Activated CD4-positive, alpha-beta T cell treated with anti-CD3 and anti-CD28 coated beads for 36 hours (primary cell): ENCODE measurements at places on chromosomes 2 and 18.
A peak's percentile ranks its signal among the peaks of the same experiment; 100 is the strongest.

- no peak for DNase-seq
- no peak overlapping the region for H3K4me3 ChIP-seq
- H3K4me1 ChIP-seq = peaks cover 10% of the 10 kb centered on the region
- H3K36me3 ChIP-seq = peaks cover 11% of the 10 kb centered on the region
Measured at GRCh38 chr2:60958361-60958760, 59.2 kb upstream of the PEX13 start.

DNA sequence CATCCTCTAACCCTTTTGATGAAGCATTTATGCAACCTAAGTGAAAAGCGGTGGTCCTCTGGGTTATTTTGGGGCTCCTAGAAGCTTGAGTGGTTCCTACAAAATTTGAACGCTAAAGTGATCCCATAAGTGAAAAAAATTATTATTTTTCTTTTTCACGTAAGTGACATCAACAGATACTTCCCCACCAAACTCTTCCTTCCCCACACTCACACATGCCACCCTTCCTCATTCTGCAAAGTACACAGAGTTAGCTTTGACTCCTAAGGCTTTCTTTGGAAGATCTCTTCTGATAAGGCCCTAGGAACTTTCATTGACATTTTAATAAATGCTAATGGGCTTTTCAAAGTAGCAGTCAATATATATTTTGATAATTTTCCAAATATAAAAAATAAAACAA, 109.7 kb downstream of the DOCK10 start:
- H3K27me3 ChIP-seq = no peaks in the 10 kb centered on the region
- no peak for DNase-seq
- H3K4me1 ChIP-seq = peaks cover 96% of the 10 kb centered on the region
- peaks cover 72% of the 10 kb centered on the region for H3K36me3 ChIP-seq

DNA sequence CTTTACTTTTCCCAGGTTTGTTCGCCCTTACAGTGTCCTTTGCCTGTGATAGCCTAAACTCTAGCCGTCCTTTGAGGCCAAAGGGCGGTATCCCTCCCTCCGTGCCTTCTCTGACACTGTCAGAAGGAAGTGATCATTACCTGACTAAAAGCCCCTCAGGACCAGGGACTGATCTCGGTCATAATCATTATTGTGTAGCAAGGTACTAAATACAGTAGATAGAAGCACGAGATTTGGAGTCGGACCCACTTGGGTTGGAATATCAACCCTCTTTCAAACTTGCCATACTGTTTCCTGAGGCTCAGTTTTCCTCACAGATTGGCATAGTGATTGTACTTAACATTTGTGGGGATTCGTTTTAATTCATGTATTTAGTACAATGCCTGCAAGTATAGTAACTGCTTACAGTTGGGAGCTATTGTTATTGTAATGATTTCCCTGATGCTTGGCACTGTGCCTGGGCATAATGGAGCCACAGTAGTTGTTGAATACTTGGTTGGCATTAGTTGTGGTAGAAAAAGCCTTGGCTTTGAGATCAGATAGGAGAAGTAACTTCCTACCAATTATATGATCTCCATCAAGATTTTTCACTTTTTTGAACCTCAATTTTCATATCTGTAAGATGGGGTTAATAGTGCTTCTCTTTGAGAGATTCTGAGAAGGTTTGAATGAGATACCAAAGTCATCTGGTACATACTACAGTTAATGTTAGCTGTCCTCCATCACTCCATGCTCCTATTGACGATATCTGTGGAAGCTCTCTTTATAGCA, 836 bp downstream of the STK11IP start:
- peak overlapping the region; percentile 82 for H3K4me3 ChIP-seq
- no peak for DNase-seq
- no peaks in the 10 kb centered on the region for H3K27me3 ChIP-seq

GRCh38 chr2:71460595-71461303, 7.4 kb downstream of the DYSF start:
- no peak overlapping the region for H3K27ac ChIP-seq
- H3K27me3 ChIP-seq = peaks cover 8% of the 10 kb centered on the region
- DNase-seq = no peak
- no peaks in the 10 kb centered on the region for H3K4me1 ChIP-seq

GRCh38 chr2:149329489-149330126, 779 bp upstream of the LYPD6 start:
- no peak for DNase-seq
- no peaks in the 10 kb centered on the region for H3K36me3 ChIP-seq
- H3K4me1 ChIP-seq = peaks cover 9% of the 10 kb centered on the region
